ENCODE measurements at places on chromosomes 4 and X.
A peak's percentile ranks its signal among the peaks of the same experiment; 100 is the strongest.

GRCh38 chr4:164779811-164780216 lies 25.9 kb downstream of the SMIM31 start:
- DNase-seq = peak; percentile 44

DNA sequence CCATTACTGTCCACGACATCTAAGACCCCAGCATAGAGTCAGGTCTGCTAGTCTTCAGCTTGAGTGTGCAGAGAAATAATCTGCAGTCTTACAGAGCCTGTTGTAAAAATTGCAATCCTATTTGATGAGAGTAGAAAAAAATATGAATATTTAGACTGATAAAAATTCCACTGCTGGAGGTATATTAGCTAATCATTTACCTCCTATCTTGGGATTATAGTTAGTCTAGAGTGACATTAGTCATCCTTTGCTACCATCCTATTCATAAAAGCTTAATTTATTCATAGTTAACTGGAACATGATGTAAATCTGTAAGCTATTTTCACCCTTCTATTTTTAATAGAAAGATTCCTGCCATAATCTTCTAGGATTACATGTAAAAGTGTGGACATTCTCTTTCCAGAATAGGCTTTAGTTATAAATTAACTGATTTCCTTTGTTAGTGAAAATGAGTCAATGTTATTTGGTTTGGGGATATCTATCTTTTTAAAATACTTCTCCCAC lies 26.7 kb downstream of the C4orf54 start:
- DNase-seq = no peak

DNA sequence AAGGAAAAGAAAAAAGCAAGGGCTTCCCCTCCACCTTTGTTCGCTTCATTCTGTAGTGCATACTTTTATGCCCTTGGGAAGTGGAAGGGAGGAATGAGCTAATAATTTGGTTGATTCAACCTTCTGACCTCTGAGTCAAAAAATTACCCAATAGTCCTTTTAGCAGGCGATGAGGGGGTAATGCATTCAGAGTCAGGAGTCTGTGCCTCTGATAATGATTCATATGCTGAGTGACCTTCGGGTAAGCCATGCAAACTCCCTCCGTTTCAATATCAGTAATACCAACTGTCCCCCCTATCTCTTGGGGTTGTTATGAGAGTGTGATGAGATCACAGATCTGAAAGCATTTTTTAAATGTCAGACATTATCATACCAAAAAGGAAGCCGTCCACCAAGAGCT lies 41.6 kb upstream of the ACSL4 start:
- DNase-seq = peak; percentile 33

GRCh38 chr4:185396724-185397385 lies at the start of gene ANKRD37:
ANKRD37 (plus strand) TSS chr4:185396841; CDS start chr4:185396924, 83 bp downstream.
- peak; percentile 47 for DNase-seq

DNA sequence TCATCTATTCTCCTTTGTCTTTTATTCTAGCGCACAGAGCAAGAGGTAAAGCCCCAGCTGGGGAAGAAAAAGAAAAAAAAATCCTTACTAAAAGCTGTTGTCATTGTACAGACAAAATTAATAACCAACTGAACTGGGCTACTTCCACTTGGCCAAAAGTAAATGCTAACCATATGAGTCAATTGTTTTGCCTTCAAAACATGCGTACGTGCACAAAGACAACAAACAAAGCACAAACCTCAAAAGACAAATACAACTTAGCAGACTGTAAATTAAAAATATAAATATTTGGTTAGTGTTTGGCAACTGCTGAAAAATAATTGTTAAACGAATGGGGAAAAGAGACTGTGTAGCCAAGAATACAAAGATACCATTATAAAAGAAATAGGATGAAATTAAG lies 5.9 kb downstream of the EDA2R start:
- DNase-seq = no peak

- no peak for DNase-seq
Measured at GRCh38 chrX:130196466-130196865, 24.7 kb downstream of the RAB33A start.
